ENCODE measurements at places on chromosomes 4 and X.
A peak's percentile ranks its signal among the peaks of the same experiment; 100 is the strongest.

DNA sequence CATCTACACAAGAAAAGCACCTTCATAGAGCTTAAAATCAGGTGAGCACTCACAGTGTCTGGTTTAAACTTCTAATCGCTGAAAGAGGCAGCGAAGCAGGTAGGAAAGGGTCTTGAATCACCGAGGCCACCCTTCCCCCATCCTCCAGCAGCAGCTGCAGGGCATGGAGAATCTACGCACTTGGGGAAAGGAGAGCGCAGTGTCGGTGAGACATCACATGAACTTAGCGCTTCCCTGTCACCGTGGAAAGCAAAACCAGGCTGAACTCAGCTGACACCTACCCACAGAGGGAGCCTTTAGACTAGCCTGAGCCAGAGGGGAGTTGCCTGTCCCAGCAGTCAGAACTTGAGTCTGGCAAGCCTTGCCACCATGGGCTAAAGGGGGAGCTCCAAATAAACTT is 197.2 kb upstream of the ZFP42 start:
- H3K4me3 ChIP-seq = no peak overlapping the region
- H3K36me3 ChIP-seq = no peaks in the 10 kb centered on the region
- no peaks in the 10 kb centered on the region for H3K4me1 ChIP-seq
- H3K27me3 ChIP-seq = no peaks in the 10 kb centered on the region

GRCh38 chrX:9853307-9853706 is 67.1 kb downstream of the SHROOM2 start:
- H3K4me3 ChIP-seq = no peak overlapping the region
- no peaks in the 10 kb centered on the region for H3K4me1 ChIP-seq
- H3K36me3 ChIP-seq = no peaks in the 10 kb centered on the region

DNA sequence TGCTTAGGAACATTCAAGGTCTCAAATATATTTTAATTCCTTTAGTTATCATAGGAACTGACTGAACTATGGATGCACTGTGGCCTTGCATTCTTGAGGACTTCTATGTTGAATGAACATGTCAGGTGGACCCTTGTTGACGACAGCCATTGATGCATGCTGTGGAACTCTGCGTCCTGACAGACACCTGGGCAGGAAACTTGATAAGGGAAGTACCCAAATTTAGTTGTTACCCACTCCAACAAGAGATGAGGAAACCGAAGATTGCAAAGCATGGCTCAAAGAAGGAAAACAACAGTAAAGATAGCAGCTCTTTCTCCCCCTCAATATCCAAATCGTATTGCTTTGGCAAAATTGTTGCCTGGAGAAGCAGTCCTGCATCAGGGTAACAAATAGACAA is 540.0 kb upstream of the NR3C2 start:
- H3K4me1 ChIP-seq = no peaks in the 10 kb centered on the region
- no peak for DNase-seq
- no peaks in the 10 kb centered on the region for H3K27me3 ChIP-seq
- no peak overlapping the region for H3K27ac ChIP-seq
- H3K36me3 ChIP-seq = no peaks in the 10 kb centered on the region

GRCh38 chrX:11111947-11112346 is 815 bp downstream of the HCCS start:
- H3K36me3 ChIP-seq = peaks cover 32% of the 10 kb centered on the region
- H3K4me1 ChIP-seq = peaks cover 24% of the 10 kb centered on the region
- H3K27ac ChIP-seq = peak overlapping the region; percentile 98
- no peaks in the 10 kb centered on the region for H3K27me3 ChIP-seq
- DNase-seq = no peak

DNA sequence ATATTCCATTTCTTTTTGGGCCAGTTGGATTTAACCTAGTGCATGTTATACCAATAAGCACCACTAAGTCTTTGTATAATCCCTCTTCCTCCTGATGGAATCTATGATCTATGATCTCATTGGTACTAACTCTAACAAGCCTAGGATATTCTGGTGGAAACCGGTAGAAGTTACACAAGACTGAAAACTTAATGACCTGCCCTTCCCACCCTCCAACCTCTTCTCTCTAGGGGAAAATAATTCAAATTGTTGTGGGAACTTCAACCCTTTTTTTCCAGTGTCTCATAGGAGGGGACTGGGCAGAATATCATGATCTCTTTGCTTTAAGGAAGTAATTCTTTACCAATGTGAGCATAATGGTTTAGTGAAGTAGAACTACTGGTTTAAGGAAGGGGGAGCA is 289.5 kb upstream of the BOD1L1 start:
- H3K4me3 ChIP-seq = no peak overlapping the region
- DNase-seq = no peak
- no peaks in the 10 kb centered on the region for H3K4me1 ChIP-seq
- H3K36me3 ChIP-seq = no peaks in the 10 kb centered on the region
- H3K27ac ChIP-seq = no peak overlapping the region

DNA sequence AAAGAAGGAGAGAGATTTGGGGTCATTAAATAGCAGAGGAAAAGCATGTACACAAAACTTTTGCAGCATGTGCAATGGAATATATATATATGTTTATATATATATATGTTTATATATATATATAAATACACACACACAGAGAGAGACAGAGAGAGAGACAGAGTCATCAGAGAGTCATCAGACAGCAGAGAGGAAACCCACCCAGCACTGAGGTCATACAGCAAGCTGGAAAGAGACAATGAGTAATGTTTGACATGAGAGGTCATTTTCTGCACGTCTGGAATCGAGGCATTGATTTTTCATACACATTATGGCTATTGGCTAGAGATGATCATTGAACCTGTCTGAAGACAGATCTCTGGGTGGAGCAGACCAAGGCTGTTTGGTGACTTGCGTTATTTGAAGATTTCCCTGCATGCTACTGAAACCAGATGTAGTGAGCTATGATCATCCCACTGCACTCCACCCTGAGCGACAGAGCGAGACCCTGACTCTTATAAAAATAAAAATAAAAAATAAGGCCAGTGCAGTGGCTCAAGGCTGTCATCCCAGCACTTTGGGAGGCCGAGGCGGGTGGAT is 48.8 kb upstream of the SHOX start:
- no peak overlapping the region for H3K4me3 ChIP-seq
- H3K27ac ChIP-seq = no peak overlapping the region
- H3K27me3 ChIP-seq = no peaks in the 10 kb centered on the region
- H3K36me3 ChIP-seq = no peaks in the 10 kb centered on the region

DNA sequence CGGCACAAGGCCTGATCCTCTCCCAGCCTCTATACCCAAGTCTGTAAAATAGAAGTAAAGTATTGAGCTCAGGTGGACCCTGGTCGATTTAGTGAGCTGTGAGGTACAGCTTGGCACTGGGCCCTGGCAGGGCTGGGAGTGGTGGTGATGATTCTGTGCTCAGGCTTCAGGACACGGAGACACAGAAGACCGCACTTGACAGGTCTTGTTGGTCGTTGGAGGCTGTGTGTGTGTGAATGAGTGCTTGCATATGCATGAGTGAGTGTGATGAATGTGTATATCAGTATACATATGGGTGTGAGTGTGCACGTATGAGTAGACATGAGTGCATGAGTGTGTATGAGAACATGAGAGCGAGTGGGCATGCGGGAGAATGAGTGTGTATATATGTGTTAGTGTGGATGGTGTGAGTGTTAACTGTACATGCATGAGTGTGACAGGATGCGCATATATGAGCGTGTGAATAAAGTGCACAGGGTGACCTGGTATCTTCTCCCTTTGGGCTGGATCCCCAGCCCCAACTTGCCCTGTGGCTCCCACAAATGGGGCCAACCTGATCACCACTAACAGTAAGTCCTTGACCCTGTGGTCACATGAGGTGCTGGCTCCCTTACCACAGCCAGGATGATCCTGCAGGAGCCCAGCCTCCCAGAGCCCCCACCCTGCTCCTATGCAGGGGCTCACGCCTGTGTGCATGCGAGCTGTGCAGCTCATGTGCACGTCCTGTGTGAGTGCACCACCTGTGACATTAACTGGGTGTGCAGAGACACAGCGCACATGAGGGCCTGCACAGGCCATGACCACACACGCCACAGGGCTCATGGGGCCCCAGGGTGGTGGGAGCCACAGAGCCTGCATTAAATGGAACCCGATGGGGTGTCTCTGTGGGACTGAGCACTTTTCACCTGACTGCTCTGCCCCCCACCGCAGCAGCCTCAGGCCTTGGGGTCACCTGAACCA is 20.8 kb downstream of the SH3BP2 start:
- H3K36me3 ChIP-seq = peaks cover 51% of the 10 kb centered on the region
- H3K4me1 ChIP-seq = peaks cover 66% of the 10 kb centered on the region
- H3K27ac ChIP-seq = peak overlapping the region; percentile 98
- no peaks in the 10 kb centered on the region for H3K27me3 ChIP-seq
- peak overlapping the region; percentile 92 for H3K4me3 ChIP-seq
- no peak for DNase-seq

DNA sequence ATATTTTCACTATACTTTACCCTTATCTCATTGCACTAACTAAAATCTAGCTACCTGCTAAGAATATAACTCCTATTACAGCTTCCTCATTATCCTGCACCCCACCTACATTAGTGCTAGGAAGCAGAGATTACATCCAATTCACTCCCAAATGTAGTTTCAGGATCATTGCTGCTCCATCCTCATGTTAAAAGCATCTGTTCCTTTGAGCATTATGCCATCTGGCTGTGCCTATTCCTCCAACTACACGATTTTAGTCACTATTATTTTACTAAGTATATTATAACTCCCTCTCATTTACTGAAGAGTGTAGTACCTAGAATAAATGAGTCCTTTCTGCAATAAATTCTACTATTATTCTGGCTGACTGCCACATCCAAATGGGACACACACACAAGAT is 1586.9 kb downstream of the TECRL start:
- H3K27ac ChIP-seq = no peak overlapping the region
- H3K36me3 ChIP-seq = no peaks in the 10 kb centered on the region
- H3K27me3 ChIP-seq = no peaks in the 10 kb centered on the region
- no peaks in the 10 kb centered on the region for H3K4me1 ChIP-seq
- DNase-seq = no peak

- H3K36me3 ChIP-seq = peaks cover 43% of the 10 kb centered on the region
- H3K4me3 ChIP-seq = no peak overlapping the region
- peaks cover 48% of the 10 kb centered on the region for H3K4me1 ChIP-seq
- H3K27ac ChIP-seq = peak overlapping the region; percentile 60
These were observed 15.6 kb downstream of the MAEA start for GRCh38 chr4:1305261-1305711.

DNA sequence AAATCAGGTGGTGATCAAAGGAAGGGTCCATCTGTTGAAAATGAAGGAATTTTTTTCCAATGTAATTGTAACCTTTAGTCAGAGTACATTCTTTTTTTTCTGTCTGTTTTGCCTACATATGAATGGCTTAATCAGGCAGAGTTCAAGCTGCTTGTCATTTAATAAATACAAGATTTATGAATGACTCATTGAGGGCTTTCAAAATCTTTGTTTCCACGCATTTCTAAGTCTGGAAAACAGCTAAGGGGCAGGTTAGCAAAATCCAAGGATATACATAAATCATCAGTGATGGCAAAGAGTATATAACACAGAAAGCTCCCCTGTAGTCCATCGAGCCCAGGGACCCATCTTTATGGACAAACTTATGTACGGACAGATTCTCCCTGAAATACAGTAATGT is 1.8 kb downstream of the CA5B start:
- H3K4me1 ChIP-seq = peaks cover 29% of the 10 kb centered on the region
- DNase-seq = no peak
- H3K27me3 ChIP-seq = no peaks in the 10 kb centered on the region
- H3K36me3 ChIP-seq = peaks cover 19% of the 10 kb centered on the region

DNA sequence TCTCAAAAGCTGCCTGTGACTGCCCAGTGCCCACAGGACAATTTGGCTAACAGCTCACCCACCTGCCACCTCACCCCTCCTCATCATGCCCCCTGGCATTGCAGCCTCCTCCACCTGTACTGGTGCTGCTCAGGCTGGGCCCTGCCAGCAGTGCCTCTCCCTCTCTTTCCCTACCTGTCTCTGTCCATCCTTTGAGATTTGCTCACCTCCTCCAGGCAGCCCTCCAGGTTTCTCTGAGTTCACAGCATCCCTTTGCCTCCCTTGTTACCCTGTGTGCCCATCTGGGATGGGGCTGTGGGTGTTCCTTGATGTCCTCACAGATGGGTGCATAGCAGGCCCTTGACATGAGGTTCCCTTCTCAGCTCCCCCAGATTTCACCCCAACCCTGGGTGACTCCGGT is 224.9 kb downstream of the AFAP1 start:
- no peak overlapping the region for H3K4me3 ChIP-seq
- no peaks in the 10 kb centered on the region for H3K36me3 ChIP-seq
- H3K27me3 ChIP-seq = peaks cover 4% of the 10 kb centered on the region
- H3K27ac ChIP-seq = no peak overlapping the region

GRCh38 chr4:182083671-182084410 is 159.4 kb upstream of the TENM3 start:
- DNase-seq = no peak
- H3K4me3 ChIP-seq = no peak overlapping the region
- no peaks in the 10 kb centered on the region for H3K36me3 ChIP-seq
- H3K4me1 ChIP-seq = no peaks in the 10 kb centered on the region

DNA sequence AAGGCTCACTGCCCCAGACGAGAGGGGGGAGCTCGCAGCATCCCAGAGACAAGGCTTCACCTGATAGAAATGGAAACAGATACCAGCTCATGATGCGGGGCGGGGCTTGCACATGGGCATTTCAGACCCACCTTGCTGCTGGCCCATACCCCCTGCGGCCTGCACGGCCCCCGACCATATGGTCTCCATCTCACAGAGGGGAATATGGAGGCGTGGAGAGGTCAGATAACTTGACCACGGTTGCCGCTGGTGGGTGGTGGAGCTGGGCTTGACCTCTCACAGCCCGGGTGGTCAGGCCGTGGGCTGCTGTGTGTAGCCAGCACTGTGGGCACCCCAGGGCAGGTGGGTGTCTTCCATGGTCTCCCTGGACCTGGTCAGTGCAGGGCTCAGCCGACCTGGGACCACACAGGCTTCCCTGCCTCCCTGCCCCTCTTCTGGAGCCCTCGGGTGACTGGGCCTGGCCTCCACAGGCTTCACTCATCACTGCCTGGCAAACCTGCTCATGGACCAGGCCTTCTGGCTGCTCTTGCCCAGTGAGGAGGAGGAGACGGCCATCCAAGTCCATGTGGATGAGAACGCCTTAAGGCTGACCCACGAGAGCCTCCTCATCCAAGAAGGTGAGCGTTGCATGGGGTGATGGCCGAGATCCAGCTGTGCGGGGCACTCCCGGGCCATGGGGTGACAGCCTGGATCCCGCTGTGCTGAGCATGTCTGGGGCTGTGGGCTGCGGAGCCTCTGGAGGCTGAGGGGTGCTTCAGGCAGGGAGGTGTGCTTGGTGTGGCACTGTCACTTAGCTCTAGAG is 16.8 kb downstream of the SH3TC1 start:
- no peak overlapping the region for H3K4me3 ChIP-seq
- no peaks in the 10 kb centered on the region for H3K27me3 ChIP-seq
- H3K36me3 ChIP-seq = no peaks in the 10 kb centered on the region
- peaks cover 7% of the 10 kb centered on the region for H3K4me1 ChIP-seq

DNA sequence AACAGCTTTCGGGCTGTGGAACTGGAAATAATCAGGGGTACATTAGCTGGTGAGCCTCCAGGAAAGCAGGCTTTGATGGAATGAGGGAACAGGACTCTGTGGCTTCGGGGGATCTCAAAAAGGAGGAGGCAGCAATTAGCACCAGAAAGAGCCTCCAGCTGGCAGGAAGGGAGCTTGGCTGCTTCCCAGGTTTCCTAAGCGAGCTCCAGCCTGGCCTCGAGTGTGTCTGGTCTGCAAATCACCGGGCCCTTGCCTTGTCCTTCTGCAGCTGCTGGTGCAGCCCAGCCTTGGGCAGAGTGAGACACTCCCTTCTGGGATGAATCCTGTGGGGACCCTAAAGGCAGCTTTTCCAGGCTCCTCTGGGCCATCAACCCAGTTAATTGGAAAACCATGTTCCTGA is 10.7 kb upstream of the PDHA1 start:
- no peak overlapping the region for H3K4me3 ChIP-seq
- no peak for DNase-seq
- no peak overlapping the region for H3K27ac ChIP-seq
- H3K4me1 ChIP-seq = peaks cover 1% of the 10 kb centered on the region
- H3K36me3 ChIP-seq = no peaks in the 10 kb centered on the region

- H3K36me3 ChIP-seq = no peaks in the 10 kb centered on the region
- peak; percentile 18 for DNase-seq
- peaks cover 18% of the 10 kb centered on the region for H3K27me3 ChIP-seq
- no peak overlapping the region for H3K4me3 ChIP-seq
These were observed 325.5 kb upstream of the F9 start for GRCh38 chrX:139204898-139205667.
